ENCODE measurements at places on chromosomes 16 and 17. TPM values are rescaled to one million over a fixed set of nuclear protein-coding genes. Genes with fewer than 3 reads are reported as not detected.

KCNH4 gene
- 0.43 TPM for total RNA-seq

KRTAP9-4 gene
- total RNA-seq, result not detected

LGALS9B gene
- not detected for total RNA-seq

ALOX15B gene
- not detected for total RNA-seq

PHLPP2 gene
- 10.9 TPM for total RNA-seq

TP53TG3C gene
- total RNA-seq, result 0.17 TPM

SLFN11 gene
- 5.7 TPM for total RNA-seq

IFI35 gene
- total RNA-seq, result 18.3 TPM

ELOB gene
- 489 TPM for total RNA-seq

PIGS gene
- 64.3 TPM for total RNA-seq

SMTNL2 gene
- 0.27 TPM for total RNA-seq

SLC22A31 gene
- total RNA-seq, result 2.1 TPM

HOXB5 gene
- 2.5 TPM for total RNA-seq

AOC2 gene
- total RNA-seq, result 2.2 TPM

IL17C gene
- total RNA-seq, result not detected

ITGB3 gene
- total RNA-seq, result 5.4 TPM

MYCBPAP gene
- total RNA-seq, result 0.45 TPM

SMARCD2 gene
- 50.3 TPM for total RNA-seq

CAPNS2 gene
- not detected for total RNA-seq

SYCE1L gene
- 7.8 TPM for total RNA-seq

RPL19 gene
- total RNA-seq, result 4,051 TPM

ZFPM1 gene
- 7.7 TPM for total RNA-seq

BPTF gene
- 40.7 TPM for total RNA-seq

SPN gene
- total RNA-seq, result not detected

PRRT2 gene
- 0.40 TPM for total RNA-seq

TMEM235 gene
- total RNA-seq, result not detected

CCDC47 gene
- 111 TPM for total RNA-seq

MYH13 gene
- total RNA-seq, result not detected

DHRS7C gene
- total RNA-seq, result not detected

ZSCAN10 gene
- not detected for total RNA-seq

GOSR1 gene
- total RNA-seq, result 38.2 TPM

GRAP gene
- 0.26 TPM for total RNA-seq

BTBD17 gene
- not detected for total RNA-seq

CES4A gene
- total RNA-seq, result 1.2 TPM

SCRN2 gene
- 37.8 TPM for total RNA-seq

HSD3B7 gene
- total RNA-seq, result 14.8 TPM

EFCAB13 gene
- 1.8 TPM for total RNA-seq

Measured in A549 treated with DMSO at 1 μM for 4 hours (cell line).